CD4-positive, alpha-beta T cell treated with Interleukin-15 for 4 hours (primary cell): ENCODE measurements at places on chromosomes 3 and 15.

GRCh38 chr3:82413171-82413570, 651.7 kb upstream of the GBE1 start:
- DNase-seq: no peak

GRCh38 chr3:16439163-16439847, 74.2 kb downstream of the RFTN1 start:
- DNase-seq: no peak

DNA sequence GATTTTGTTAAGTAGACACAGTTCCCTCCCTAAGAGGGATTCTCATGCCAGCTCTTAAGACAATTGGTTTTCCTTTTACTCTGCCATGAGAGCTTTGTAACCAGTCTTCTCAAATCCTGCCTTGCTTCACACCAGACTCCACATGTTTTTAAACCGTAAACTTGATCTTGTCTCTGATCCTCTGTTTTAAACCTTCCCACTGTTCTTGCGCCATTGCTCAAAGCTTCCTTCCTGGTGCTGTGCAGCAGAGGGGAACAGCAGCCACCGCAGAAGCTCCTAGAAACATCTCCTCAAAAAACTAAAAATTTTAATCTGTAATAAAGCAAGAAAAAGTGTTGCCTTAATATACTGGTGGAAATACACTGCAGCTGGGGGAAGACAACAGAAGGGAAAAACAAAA, 154.5 kb upstream of the SATB1 start:
- DNase-seq: no peak

DNA sequence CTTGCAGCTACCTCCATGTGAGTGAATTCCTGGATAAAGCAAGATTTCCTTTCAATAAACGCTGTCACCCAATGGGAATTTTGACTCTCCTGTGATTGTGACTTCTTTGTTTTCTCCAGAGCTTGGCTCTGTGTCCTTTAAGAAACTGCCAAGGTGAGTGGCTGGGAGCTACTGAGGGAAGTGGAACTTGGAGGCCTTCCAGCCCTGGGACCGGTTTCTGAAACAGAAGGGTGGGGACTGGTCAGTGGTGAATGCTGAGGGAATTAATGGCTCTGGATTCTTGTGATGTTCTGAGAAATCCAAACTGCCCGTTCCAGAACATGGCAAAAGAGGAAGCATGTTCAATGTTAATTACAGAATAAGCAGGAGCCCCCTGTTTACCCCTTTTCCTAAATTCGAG, 41.1 kb upstream of the MYZAP start:
- no peak for DNase-seq

GRCh38 chr15:89754361-89755154, 3.5 kb upstream of the MESP1 start:
- DNase-seq: no peak

DNA sequence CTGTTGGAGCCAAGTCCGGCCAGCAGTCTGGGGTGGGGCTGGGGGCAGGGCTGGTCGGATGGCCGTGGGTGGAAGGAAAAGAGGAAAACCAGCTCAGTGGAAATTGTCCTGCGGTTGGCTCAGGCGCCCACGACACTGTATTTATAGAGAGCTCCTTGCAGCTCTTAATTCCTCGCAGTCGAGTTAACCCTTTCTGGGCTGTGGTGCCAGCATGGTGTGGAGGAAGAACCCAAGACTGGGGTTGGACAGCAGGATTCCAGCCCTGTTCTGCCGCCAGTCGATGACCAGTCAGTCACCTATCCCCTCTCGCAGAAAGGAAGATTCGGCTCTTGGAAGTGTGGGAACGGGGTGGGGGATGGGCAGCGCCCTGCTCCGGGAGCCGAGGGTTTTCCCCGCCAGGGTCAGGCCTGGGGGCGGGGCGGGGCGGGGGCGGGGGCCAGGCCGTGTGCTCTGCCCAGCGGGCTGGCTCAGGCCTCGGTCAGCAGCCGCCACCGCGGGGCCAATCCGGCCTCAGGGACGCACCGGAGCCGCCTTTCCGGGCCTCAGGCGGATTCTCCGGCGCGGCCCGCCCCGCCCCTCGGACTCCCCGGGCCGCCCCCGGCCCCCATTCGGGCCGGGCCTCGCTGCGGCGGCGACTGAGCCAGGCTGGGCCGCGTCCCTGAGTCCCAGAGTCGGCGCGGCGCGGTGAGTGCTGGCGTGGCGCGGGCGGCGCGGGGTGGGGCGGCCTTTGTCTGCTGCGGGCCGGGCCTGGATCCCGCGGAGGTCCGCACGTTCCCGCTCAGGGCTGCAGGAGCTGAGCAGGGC, at the start of gene CD276:
Gene CD276, plus strand, starts transcription at position 607 of the 804 bp plus-strand sequence. CDS start 15,257 bp downstream, outside the sequence.
- no peak for DNase-seq

DNA sequence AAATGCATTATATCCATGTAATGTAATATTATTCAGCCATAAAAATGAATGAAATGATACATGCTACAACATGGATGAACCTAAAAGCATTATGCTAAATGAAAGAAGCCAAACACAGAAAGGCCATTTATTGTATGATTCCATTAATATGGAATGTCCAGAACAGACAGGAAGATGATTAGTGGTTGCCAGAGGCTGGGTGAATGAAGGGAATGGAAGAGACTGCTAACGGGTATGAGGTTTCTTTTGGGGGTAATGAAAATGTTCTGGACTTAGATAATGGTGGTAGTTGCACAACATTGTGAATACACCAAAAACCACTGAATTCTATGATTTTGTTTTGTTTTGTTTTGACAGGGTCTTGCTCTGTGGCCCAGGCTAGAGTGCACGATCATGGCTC, 61.6 kb upstream of the MAP4 start:
- no peak for DNase-seq

DNA sequence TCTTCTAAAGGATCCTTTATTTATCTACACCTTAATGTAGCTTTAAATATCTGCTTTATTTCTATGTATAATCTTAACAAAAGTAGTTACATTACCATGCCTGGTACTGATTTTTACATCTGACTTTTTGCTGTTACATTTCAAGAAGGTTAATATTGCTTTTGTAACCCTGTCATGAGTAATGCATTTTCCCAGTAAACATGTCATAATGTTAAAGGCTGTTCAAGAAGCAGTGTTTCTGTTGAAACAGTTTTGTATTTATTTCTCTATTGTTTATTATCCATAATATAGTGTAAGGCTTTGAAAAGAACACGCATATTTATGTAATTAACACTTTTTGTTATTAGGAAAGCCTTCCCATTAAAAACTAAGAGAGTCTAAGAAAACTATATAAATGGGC, 98.5 kb upstream of the SOX2 start:
- no peak for DNase-seq
